Motor neuron (in vitro differentiated cells): ENCODE measurements at places on chromosomes 3 and 15. TPM values are rescaled to one million over a fixed set of nuclear protein-coding genes. Genes with fewer than 3 reads are reported as not detected.
A peak's percentile ranks its signal among the peaks of the same experiment; 100 is the strongest.

GRCh38 chr3:197399486-197399885 lies 101.1 kb upstream of the DLG1 start:
- ATAC-seq: no peak

The TM4SF1 gene
- 0.16 and 0.25 TPM in 2 replicates for total RNA-seq

GRCh38 chr15:81025721-81026370 lies 25.1 kb downstream of the TLNRD1 start:
- no peak for ATAC-seq

The CDV3 gene
- total RNA-seq: 122 and 123 TPM in 2 replicates

DNA sequence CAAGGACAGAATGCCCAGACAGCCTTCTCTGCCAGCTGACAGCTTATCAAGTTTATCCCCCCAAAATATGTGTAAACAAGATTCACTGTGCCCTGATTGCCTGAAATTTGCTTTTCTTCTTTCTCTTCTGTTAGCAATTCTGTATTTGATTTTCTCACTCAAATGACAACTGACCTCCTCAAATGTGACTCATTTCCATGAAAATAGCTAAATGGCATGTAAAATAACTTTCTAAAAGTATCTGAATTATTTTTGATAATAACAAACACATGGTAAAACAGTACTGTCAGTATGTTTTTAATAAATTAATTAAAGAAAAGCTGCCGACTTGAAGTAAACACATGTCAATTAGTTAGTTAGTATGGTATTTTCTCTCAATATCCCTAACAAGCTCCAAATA lies 202.3 kb upstream of the STAC start:
- ATAC-seq: no peak

The CPNE9 gene
- total RNA-seq: 0.82 and 1.4 TPM in 2 replicates

GRCh38 chr15:80090879-80091503 lies 31.5 kb downstream of the ZFAND6 start:
- no peak for ATAC-seq

DNA sequence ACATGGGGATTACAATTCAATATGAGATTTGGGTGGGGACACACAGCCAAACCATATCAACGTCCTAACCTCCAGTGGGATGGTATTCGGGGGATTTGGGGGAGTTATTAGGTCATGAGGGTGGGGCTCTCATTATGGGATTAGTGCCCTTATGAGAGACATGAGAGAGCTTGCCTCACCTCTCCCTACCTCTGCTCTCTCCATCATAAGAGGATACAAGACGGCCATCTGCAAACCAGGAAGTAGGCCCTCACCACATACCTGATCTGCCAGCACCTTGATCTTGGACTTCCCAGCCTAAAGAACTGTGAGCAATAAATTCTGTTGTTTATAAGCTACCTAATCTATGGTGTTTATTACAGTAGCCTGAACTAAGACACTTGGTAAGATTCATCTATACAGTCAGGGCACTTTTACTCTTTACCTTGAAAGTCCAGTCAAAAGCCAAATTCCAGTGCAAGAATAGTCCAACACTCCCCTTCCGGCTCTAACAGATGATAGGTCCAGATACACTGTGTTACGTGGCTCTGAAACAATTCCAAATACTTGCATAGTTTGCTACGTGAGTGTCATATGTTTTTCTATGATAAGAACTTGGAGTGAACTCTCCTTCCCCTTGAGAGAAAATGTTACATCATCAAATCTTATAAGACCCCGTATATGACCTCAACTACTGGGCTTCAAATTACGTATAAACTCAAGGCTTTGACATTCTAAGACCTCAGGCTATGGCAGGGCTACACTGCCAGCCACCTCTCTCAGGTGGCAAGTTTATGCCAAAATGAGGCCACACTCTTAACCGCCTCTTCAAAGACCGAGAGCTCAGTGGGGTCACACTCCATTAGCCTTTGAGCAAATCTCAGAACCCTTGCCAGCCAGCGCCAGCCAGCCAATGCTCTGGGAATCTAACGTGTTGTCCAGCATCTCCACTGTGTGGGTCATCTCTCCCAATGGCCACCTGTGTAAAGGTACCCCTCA lies 129.9 kb downstream of the XXYLT1 start:
- ATAC-seq: no peak

DNA sequence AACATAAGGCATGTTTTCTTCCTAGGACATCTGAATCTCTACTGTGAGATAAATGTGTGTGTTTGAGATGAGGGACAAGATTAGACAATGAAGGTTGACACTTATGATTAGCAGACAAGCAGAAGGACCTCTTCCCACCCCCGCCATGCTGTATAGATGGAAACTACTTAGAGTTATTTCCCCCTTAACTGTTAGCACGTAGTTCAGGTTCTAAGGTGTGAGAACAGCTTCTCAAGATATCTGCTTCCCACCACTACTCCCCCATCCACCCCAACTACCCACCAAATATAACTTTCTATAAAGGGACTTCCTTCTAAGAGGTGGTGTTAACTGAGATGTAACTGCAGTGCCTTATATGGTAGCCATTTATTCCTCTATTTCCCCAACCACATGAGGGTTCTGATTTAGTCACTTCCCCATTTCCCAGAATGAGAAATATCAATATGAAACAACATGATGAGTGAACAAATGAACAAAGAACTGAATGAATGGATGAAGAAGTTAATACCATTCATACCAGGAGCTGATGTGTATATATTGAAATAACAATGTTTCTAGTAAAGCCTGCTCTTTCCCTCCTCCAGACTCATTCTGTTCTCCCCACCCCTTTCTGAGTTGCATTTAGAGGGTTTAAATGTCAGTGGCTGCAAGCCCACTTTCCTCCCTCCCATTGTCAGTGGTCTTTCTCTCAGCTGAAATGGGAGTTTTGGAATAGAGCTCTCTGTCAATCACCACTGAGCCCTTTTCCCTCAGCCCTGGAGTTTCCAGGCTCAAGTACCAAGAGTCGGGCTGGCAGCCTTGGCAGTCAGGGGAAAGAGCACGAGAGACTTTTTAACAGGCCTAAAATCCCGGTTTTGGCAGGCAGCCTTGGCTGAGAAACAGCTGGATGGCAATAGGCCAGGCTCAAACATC lies 7.7 kb upstream of the RFTN1 start:
- no peak for ATAC-seq

DNA sequence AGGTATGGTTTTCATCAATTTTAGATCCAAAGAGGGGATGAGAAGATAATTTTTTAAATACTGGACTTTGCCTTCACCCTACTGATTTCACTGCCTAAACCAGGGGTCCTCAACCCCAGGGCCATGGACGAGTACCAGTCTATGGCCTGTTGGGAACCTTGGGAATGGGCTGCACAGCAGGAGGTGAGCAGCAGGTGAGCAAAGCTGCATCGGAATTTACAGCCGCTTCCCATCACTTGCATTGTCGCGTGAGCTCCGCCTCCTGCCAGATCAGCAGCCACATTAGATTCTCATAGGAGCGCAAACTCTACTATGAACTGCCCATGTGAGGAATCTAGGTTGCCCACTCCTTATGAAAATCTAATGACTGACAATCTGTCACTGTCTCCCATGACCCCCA lies 76.3 kb upstream of the TTBK2 start:
- ATAC-seq: no peak

The LSAMP gene
- total RNA-seq: 45.4 and 45.7 TPM in 2 replicates

The ALPK3 gene
- total RNA-seq: 0.46 and 0.67 TPM in 2 replicates

GRCh38 chr3:149534671-149535332 lies 60.3 kb downstream of the TM4SF4 start:
- peak; percentile 58 for ATAC-seq

The TMEM39A gene
- 14.6 and 21.7 TPM in 2 replicates for total RNA-seq

DNA sequence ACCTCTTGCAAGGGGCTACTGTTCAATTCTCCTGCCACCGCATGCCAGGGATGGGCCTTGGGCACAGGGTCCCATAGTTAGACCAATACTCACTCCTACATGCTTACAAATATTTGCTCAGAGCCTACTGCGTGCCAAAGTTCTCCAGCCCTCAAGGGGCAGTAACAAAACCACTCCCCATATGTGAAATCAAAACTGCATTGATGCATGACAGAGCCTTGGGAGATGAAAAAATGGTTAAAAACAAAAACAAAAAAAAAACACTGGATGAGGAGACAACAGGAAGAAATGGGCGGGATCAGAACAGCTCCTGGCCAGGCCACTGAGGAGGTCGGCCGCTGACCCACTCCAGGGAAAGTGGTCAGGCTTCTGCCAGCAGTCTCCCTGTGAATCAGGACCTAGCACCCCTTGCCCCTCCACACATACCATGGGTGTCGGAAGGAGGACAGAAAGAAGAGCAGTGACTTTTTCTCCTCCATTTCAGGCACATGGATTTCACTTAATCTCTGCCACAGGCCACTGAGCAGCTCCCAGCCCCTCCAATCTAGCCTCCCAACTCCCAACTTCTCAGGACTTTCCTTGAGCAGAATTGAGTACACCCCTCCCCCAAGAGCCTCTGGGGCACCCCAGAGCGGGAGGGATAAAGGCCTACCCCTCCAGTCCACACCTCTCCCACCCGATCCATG lies 2.8 kb downstream of the PLXNB1 start:
- peak; percentile 6 for ATAC-seq

The C3orf49 gene
- 0.33 TPM in 1 of 2 replicates, not detected in the other for total RNA-seq

DNA sequence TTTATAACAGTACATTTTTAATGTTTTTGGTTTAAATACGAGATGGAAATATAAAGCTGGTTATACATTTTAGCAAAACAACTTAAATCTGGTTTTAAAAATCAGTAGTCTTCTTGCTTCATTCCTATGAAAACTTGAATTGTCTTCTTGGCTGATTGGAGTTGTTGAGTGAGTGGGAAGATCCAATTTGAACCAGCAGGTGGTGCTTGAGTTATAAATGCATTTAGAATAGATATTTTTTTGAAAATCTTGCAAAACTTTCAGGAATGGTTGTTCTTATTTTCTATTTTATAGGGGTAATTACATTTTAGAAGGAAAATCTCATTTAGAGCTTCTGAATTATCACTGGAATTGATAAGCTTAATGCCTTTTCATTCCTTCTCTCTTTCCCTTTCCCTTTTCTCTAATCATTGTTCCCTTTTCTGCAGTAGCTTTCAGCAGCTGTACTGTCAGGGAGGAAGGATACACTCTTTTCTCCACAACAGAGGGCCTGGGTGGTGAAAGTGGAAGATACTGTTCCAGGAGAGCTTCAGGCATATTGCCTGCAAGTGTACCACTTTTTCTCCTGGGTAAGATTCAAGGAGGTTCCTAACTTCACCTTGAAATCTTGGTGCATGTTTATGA lies 335.6 kb downstream of the NLGN1 start:
- no peak for ATAC-seq

GRCh38 chr3:98500019-98500418 lies 2.5 kb downstream of the OR5K2 start:
- no peak for ATAC-seq

The RAB6B gene
- total RNA-seq: 3.0 and 4.5 TPM in 2 replicates

- no peak for ATAC-seq
Observed at GRCh38 chr15:33894193-33894592, 74.1 kb upstream of the CHRM5 start.

DNA sequence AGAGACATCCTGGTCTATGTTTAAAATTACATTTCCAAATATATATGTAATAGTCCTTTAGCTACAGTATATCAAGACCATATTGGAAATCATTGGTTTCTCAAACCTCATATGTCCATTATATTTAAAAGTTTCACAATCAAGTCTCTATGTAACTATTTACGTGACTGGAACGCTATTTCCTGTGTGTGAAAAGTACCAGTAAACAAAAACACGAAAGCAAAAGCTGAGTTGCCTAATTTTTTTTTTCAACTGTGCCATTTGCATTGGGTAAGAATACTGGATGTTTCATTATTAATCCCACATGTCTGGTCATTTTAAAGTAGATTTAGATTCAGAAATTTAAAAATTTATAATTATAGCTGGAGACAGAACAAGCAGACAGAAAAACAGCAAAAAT lies 381.4 kb downstream of the TBC1D5 start:
- ATAC-seq: no peak

DNA sequence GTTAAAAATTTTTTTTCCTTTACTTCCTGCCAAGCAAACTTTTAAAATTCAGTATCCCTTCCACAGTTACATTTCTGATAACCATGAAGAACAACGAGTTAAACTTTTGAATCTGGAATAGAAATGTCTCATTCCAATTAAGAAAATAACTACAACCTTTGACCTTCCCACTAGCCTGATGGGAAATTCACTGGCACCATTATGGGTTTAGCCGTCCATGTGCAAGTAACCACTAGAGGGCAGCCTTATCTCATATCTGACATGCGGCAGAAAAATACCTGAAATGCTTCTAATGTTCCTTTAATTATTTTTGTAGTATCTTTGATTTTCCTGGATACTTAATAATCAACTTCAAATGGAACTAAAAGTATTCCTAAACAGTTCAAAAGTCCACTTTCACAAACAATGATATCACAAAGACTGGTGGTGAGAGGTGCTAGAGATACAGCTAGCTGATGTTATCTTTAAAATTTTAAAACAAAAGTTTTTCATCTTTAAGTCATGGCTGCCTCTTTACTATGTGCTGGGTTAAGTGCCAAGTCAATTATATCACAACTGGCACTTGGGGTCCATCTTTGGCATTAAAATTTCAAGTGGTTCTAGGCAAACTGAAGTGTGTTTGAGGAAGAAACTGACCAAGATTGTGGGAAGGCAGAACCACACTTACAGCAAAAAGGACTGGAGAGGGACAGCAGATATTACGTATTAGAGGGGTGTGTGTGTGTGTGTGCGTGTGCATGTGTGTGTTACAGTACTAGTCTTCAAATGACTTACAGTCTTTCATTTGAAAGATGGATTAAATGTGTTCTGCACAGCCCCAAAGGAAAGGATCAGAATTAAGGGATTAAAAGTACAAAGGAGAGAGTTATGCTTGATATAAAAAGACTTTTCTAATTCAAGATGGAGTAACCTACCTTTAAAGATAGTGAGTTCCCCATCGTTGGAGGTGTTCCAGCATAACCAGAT lies 107.1 kb upstream of the ICE2 start:
- ATAC-seq: peak; percentile 42

GRCh38 chr3:152583963-152584362 lies 251.0 kb upstream of the P2RY1 start:
- no peak for ATAC-seq

- no peak for ATAC-seq
Observed at GRCh38 chr3:136465296-136465695, 215.2 kb downstream of the PCCB start.

DNA sequence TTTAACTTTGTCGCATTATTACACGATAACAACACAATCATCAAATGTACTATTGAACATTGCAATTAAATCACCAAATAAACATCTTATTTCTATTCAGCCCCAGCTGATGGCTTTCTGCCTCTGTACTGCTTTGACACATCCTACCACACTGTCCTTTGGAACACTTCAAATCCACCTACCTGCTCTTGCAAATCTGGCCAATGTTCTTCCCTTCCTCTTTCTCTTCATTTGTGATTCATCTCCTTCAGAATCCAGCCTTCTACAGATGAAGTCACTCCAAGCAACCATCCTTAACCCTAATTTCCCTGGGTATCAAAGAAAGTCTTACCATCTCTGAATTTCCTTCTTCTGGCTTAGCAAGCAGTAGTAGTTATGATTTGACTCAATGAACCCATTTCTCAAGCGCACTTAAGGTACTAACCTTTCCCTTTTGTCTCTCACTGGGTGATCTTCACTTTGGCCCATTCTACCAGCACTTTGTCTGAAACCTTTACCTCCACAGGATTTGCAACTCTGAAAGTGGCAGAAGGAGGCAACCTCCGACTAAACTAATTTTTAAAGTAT lies 502.9 kb downstream of the FOXP1 start:
- ATAC-seq: no peak

The UTS2B gene
- 4.5 and 5.4 TPM in 2 replicates for total RNA-seq

GRCh38 chr15:70669006-70669602 lies 94.3 kb downstream of the UACA start:
- no peak for ATAC-seq
